ENCODE measurements at places on chromosomes 11 and 22.

DNA sequence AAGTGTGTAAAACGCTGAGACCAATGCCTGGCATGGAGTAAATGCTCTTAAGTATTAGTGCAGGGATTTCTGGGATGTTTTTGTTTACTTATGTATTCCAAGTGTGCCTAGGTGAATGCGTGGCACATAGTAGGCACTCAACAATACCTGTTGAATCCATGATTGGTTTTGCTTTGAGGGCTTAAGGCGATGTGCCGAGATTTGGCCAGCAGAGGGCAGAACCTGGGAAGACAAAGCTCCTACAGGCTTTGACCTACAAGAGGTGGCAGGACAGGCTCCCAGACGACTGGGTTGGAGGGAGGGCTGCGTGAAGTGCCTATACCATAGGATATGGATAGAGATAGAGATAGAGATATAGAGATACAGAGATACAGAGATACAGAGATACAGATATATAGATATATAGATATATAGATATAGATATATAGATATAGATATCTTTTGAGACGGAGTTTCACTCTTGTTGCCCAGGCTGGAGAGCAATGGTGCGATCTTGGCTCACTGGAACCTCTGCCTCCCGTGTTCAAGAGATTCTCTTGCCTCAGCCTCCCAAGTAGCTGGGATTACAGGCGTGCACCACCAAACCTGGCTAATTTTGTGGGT, 13.9 kb downstream of the KCNE3 start:
- DNase-seq = peak; percentile 80

- no peak for DNase-seq
These were observed 120.8 kb downstream of the NAT10 start for GRCh38 chr11:34226210-34226609.

- DNase-seq = no peak
These were observed 734 bp upstream of the TMEM123 start for GRCh38 chr11:102453302-102453695.

- no peak for DNase-seq
These were observed 884.7 kb downstream of the BRD1 start for GRCh38 chr22:48942698-48943566.

GRCh38 chr11:118998822-118999221, 884 bp downstream of the CENATAC start:
- DNase-seq = no peak

DNA sequence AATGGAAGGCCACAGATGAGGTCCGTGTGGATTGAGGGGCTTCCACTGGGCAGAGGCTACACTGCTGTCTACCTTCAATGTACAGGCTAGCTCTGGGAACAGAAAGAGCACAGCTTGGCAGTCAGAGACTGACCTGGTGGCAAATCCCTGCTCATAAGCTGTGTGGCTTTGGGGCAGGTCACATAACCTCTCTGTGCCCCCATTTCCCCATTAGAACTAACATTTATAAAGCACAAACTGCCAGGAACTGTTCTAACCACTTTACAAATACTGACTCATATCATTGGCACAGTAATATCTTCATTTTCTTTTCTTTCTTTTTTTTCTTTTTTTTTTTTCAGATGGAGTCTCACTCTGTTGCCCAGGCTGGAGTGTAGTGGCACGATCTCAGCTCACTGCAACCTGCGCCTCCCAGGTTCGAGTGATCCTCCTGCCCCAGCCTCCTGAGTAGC, 3.1 kb downstream of the FOSL1 start:
- no peak for DNase-seq

GRCh38 chr11:65528819-65529350, 4.0 kb downstream of the SCYL1 start:
- no peak for DNase-seq

DNA sequence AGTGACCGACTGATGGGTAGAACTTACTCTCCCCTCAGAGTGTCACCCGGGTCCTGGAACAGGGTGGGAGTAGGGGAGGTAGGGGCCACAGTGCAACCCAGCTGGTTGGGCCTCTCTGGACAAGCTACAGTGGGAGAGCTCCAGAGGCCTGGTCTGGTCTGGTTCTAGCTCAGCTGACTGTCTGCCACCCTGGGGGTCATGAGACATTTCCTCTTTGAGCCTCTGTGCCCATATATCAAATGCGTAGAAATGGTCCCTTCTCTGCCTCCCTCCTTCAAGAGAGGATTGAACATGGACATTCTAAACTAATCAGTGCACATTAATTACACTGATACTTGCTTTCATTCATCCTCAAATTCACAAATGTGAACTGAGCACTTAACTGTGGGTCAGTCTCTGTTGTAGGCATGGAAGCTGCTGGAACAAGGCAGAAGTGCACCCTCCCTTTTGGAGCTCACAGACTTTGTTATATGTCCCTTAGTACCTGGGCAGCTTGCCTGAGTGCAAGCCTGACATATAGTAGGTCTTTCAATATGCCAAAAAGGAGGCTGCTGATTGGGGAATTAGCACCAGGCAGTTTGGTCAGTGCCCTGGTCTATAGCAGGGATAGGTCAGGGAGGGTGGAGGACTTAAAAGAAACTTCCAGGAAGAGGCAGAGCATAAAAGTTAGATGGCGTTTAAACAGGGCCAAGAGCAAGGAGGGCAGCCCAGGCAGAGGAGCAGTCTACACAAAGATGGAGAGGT, 25.7 kb downstream of the ARHGEF17 start:
- no peak for DNase-seq

DNA sequence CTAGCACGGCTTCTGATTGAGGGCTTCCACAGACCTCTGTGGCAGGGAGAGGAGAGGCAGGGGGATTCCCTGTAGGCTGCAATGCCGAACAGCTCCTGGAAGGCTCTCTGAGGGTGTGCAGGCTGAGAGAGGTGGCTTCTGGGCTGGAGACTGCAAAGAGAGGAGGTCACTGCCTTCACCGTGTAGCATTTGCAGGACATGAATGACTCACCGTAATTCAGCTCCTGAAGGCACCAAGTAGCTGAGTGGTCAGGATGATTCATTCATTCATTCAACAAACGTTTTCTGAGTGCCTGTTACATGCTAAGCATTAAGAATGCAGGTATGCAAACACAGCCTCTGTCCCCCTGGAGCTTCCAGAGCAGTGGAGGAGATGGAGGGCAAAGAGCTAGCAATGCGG, 18.0 kb upstream of the EIF3D start:
- DNase-seq = no peak

DNA sequence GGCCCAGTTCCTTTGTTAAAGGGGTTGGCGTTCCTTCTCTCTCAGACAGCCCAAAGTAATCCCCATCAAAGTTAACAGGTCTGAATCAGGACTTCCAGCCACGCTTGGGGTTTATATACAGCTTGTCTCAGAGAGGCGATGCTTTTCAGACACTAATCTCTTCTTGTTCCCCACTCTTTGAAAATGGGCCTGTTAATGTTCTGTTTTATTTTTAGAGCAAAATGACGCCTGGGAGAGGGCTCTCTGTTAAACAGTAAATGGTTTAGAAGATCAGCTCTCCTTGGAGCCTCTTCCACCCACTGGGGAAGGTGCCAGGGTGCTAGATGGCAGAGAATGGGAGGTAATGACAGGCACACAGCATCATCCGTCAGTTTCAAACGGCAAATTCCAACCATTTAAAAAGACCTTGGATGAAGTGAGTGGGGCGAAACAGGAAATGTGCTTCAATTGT, 235.9 kb upstream of the NARS2 start:
- no peak for DNase-seq

DNA sequence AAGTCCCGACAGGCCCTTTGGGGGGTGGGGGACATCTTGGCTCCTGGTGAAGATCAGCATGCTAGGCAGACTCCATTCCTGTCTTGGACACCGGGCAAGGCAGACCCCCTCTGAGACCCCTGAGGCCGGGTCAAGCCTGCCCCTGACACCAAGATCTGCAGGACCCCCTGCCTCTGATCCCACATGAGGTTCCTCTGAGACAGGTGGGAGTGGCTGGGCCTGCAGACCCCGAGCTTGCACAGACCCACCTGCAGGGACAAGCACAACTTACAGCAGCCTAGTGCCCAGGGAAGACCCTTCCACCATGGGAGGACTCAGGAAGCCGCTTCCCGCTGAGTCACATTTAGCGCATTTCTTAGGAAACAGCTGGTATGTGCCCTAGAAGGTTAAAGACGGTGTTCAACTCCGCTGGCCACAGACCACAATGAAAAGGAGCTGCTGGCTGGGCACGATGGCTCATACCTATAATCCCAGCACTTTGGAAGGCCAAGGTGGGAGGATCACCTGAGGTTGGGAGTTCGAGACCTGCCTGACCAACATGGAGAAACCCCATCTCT, 15.5 kb downstream of the ARVCF start:
- no peak for DNase-seq

All from SHP77 (cell line).